ENCODE measurements at places on chromosomes 7 and 10.

DNA sequence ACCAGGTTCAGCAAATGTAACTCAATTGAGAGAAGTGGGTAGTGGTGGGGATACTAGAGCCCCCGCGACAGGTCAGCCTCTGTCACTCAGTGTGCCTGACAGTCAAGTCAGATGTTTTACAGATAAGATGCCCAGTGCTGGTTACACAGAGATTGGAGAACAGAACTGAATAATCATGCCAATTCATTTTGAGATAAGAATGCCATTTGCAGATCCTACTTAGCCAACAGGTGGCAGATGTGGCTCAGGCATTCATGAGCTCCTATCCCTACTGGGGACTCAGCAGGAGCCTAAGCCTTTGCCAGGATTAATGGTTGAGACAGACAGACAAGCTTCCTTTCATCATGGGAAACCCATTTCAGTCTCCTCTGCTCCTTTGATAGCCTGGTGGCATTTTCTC is 137.8 kb downstream of the MAPK8 start:
- DNase-seq: no peak

DNA sequence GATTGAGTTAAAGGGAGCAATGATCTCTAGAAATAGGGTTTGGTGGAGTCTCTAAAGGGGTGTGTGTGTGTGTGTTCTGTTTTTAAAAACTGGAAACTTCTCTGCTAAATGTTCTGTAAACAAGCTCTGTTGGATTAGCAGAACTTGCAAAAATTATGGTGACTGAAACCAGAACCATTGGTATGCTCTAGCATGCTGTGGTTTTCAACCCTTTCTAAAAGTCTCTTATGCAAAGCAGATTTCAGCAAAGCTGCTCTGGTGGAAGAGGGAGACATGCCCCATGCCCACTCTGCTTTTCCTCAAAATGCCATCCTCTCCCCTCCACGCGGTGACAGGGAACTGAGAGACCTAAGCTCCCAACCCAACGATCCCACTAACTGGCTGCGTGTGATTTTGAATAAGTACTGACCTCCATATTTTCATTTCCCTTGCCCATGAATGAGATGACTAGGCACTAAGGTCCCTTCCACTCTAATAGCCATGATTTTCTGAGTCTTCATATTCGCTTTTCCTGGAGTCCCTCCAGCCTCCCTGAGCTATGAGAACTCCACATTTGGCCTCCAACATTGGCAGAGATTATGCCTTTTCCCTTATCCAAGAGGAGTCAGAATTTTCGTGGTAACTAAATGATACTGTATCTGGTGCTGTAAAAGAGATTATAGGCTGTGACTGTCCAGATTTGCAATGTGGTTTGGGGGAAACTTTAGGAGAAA is 117.3 kb upstream of the PALS2 start:
- no peak for DNase-seq

GRCh38 chr7:137751361-137752009 is 95.3 kb downstream of the DGKI start:
- DNase-seq: no peak

DNA sequence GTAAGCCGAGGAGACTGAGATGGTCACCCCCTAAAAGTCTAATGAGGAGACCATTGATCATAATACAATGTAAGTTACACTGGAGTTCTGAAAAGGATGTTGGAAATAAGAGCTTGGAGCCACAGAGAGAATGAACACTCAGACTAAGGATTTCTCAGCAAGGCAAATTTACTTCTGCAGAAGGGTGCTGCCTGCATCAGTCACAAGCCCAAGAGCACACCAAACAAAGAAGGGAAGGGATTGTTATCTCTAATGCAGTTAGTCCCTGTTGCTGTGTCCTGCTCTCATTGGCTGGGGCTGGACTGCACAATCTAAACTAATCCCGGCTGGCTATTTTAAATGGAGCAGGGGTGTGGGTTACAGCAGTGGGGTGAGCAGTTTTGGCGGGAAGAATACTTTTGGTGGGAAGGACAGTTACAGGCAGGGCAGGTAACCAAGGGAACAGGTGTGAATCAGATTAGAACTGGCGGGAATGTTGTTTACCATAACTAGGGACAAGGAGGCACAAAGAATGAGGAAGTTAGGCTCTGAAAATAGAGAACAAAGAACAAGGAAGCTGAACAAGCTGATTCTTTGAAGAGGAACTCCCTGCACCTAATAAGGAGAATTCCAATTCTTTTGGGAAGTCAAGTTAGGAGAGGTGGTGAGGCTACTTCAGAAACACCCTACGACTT is 30.3 kb upstream of the TRIM24 start:
- no peak for DNase-seq

GRCh38 chr7:48427671-48428070 is 256.4 kb downstream of the ABCA13 start:
- no peak for DNase-seq

GRCh38 chr10:131585761-131586160 is 274.2 kb upstream of the TCERG1L start:
- no peak for DNase-seq

Measured in stimulated activated CD8-positive, alpha-beta memory T cell treated with anti-CD3 and anti-CD28 coated beads, Interleukin-4, amount 100 ng/mL, for 1 hour (primary cell).